AG09309 (cell line): ENCODE measurements at places on chromosomes 2 and 18.

DNA sequence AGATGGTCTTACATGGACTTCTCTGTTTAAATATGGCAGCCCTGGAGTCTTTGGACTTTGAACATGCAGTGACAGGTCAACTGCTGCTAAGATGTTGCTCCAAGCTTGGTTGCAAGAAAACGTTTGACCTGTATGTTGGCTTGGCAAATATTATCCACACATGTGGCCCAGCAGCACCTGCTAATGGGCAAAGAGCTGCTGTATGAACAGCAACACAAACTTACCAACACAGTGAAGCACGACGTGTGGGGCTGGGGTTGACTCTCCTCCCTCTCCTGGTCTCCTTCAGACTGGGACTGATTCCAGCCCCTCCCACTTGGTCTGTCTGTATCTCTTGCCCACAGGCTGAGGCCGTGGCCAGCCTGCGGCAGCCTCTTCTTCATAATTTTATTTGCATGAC lies 3.8 kb downstream of the KCNE4 start:
- no peak for DNase-seq

GRCh38 chr2:30321466-30321865 lies 90.1 kb downstream of the LBH start:
- DNase-seq, result no peak

- DNase-seq, result no peak
These were observed 267.8 kb upstream of the REV1 start for GRCh38 chr2:99757611-99758114.

- DNase-seq, result no peak
These were observed 79.4 kb downstream of the SCG2 start for GRCh38 chr2:223522796-223523195.

DNA sequence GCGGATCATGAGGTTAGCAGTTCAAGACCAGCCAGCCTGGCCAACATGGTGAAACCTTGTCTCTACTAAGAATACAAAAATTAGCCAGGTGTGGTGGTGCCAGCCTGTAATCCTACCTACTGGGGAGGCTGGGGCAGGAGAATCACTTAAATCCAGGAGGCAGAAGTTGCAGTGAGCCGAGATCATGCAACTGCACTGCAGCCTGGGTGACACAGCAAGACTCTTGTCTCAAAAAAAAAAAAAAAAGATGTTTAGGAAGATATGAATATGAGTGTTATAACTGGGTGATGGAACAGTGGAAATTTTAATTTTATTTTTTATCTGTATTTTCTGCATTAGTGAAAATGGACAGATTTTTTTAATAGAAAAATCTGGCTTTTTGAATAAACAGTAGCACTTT lies 14.5 kb downstream of the MAPRE2 start:
- DNase-seq, result no peak
